ENCODE measurements at places on chromosomes 7 and 10. TPM values are rescaled to one million over a fixed set of nuclear protein-coding genes. Genes with fewer than 3 reads are reported as not detected.
A peak's percentile ranks its signal among the peaks of the same experiment; 100 is the strongest.

The CPA2 gene
- not detected for total RNA-seq

The TMEM270 gene
- total RNA-seq = not detected

The ARHGEF35 gene
- 0.38 TPM for total RNA-seq

The FOXL3 gene
- total RNA-seq = not detected

DNA sequence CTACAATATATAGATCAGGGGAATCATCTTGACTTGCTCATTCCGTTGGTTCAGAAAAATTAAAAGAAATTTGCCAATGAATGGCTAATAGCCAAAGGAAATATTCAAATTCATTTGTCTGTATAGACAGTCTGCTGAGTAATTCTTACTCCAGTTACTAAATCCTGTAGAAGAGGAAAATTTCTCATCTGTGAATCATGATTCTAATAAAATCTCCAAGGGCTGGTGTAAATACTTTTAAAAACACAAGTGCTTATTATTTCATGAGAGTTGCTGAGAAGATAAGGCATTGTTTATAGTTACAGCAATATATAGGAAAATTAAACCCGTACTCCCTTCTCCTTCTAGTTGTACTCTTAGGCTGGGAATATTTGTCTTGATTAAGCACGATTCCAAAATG is 53.0 kb downstream of the WNT2 start:
- no peak for DNase-seq

- DNase-seq = no peak
Measured at GRCh38 chr10:61142987-61143386, 199.0 kb upstream of the RHOBTB1 start.

GRCh38 chr7:130277763-130278643 is 11.3 kb downstream of the CPA2 start:
- DNase-seq = peak; percentile 39

GRCh38 chr7:1197997-1198625 is 34.6 kb upstream of the UNCX start:
- no peak for DNase-seq

GRCh38 chr7:29318853-29319718 is 124.5 kb downstream of the CHN2 start:
- no peak for DNase-seq

GRCh38 chr7:111541067-111541466 is 21.2 kb downstream of the IMMP2L start:
- DNase-seq = no peak

All from left ventricle myocardium inferior (tissue), 1 donor.